ENCODE measurements at places on chromosomes 2 and 18.

DNA sequence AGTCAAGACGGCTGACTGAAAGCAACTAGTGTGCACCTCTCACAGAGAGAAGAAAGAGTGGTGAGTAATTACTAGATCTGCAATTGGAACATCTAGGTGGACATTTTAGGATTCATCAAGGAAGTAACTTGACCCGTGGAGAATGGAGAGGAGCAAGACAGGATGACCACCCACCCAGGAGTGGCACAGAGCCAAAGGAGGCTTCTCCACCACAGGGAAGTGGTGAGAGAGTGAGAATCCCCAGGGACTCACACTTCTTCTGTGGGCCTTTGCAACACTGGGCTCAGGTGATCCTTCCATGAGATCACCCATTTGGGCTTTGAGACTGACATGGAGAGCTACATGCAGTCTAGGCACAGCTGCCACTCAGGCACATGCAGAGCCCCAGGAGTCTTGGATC lies 132.8 kb upstream of the GALNT5 start:
- DNase-seq, result no peak

- no peak for DNase-seq
Observed at GRCh38 chr18:12302391-12303147, 5.5 kb upstream of the TUBB6 start.

- no peak for DNase-seq
Observed at GRCh38 chr2:9153643-9153980, 53.0 kb upstream of the ASAP2 start.

GRCh38 chr18:57748770-57749603 lies 54.1 kb downstream of the ATP8B1 start:
- no peak for DNase-seq

DNA sequence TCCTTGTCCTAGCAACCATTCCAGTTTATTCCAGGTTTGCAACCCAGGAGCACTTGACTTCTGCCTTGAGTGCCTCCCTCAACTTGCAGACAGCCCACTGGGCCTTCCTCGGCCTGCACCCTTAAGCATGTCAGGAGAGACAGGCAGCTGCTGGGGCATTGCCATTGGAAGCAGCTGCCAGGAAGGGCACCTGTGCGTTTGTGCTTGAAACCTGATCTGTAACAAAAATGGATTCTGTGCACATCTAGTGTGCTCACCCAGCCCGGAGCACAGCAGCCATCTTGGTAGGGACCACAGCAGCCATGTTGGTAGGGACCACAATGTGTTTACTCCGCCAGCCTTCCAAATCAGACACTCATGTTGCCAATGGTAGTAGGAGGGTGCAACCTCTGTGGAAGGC lies 44.3 kb upstream of the GLI2 start:
- DNase-seq, result no peak

DNA sequence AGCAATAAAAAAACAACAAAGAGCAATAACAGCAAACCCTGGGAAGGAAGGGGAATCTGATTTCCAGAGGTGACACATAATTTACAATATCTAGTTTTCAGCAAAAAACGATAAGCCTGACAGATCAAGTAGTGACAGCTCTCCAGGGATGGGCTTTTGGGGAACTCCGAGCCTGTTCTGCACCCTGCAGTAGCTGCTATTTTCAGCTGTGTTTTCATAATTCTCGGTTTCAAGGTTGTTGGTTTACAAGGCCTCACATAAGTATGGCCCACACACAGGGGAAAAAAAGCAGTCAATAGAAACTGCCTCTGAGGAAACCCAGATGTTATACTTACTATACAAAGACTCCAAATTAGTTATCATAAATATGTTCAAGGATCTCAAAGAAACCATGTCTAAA lies 67.7 kb upstream of the CTLA4 start:
- DNase-seq, result no peak

DNA sequence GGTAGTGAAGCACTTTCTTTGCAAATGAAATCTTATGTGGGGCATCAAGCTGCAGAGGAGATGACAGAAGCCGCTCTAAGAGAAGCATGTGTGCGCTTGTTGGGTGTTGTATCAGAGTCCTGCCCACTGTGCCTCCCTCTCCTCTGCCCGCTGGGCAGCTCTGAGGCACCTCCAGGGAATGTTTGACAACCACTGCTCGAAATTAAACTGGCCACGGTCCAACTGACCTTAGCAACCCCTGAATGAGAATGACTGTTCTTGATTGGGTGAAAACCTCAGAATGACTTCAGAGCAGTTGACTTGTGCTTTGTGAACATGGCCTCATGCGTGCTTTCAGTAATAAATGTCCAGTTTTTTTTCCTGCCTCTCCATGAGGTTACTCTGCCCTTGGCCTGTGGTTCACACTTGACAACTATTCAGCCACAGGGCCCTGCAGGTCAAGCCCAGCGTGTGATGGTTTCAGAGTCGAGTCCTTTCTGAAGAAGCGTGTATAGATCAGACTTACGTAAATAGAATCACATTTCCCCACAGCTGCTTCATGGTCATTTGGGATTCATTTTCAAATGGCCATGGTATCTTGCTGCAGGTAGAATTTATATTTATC lies 94.9 kb downstream of the SLC4A3 start:
- no peak for DNase-seq

DNA sequence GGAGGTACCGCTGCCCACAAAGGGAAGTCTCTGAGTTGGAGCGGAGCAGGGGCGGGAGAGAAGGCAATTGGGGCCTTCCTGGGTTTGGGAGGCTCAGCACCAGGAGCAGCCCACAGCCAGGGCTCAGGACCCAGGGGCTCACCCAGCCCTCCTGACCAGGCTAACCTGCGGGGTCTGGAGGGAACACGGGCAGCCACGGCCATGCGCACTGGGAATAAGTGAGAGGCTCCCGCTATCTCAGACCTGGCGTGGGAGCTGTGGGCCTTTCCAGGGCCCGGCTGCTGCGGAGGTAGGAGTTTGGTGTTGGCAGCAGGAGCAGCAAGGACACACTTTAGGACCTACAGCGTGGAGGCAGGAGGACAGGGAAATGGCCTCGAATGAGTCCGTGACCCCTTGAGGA lies 69.0 kb downstream of the RRM2 start:
- DNase-seq, result no peak

DNA sequence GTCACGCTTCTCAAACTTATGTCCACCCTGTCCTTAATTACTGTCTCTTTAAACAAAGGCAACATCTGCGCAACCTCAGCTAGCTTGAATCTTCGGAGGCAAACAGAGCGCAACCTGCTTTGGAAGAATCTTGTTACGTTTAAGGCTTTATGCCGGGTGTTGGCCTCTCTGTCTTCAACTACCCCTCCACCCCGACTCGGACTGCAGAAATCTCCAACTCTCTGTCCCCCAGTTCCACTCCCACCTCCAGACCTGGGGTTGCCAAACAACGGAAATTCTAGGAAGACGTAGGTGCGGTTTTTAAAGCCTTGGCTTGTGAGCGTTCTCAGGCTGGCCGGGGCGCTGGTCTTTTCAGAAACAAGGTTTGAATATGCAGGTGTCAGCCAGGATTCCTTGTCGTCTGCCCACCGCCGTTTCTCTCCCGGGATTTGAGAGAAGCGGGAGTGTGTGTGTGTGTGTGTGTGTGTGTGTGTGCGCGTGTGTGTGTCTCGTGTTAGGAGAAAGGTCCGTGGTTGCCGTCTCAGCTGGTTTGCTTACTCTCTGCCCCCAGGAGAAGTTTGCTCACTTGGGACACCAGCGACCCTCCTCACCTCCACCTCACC lies 1.1 kb upstream of the ONECUT2 start:
- no peak for DNase-seq

- DNase-seq, result no peak
Observed at GRCh38 chr18:12313530-12314245, 5.6 kb downstream of the TUBB6 start.

GRCh38 chr2:228771774-228772173 lies 499.3 kb downstream of the PID1 start:
- DNase-seq, result no peak

GRCh38 chr2:151973013-151973900 lies 125.6 kb downstream of the CACNB4 start:
- DNase-seq, result no peak

DNA sequence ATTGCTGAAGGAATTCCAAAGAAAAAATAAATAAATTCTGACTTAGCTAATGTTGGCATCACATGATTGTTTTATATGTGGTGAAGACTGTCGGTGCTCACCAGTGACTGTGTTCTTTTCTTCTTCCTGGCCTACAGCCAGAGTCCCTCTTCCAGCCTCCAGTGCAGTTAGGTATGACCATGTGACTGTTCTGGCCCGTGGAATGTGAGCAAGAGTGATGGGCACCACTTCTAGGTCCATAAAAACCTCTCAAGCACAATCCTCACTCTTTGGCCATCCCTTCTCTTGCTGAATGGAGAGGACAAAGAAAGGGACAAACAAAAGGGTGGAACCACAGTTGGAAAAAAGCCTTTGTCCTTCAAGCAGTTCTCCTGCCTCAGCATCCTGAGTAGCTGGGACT lies 39.0 kb upstream of the BMPR2 start:
- DNase-seq, result no peak

DNA sequence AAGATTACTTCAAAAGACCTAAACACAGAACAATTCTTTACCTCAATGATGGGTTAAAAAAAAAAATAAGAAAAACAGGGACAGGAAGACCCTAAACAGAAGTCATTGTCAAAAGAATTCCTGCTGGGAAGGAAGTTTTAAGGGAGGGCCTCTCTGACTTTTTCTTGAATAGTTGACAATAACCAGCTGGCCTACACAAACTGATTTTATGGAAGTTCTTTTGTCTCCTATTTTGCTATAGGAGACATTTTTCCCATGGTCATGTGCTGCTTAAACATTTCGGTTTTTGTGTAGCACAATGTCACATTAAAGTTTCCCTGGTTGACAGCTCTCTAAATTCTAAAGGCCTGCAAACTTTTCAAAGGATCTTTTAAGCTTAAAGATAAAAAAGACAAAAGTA lies 55.3 kb downstream of the RFTN2 start:
- no peak for DNase-seq

DNA sequence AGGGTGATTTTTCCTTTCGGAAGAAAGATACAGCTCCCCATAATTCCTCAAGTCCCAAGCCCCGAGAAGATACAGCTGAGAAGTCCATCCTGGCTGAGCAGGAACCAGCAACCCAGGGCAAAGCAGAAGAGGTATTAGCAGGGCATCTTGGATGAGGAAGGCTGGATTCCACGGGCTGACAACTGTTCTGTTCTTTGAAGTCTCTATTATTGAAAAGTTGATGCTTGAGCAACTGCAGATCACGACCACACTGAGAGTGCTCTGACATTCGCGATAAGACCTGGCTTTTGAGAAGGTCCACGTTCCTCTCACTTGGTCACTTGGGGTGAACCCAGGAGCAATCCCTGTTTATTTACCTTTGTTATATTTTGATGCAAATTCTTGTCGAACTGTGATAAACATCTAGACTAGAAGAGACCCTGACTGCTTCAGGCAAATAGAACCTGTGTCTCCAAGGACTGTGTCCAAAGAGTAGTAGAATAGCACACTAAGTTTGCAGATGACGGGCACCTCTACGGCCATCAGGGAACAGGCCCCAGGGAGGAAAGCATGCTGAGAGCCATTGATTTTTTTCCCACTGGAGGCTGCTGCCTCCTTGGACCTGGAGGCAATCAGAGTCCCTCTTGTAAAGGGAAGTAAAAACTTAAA lies 133.1 kb downstream of the ARL4C start:
- no peak for DNase-seq

- no peak for DNase-seq
Observed at GRCh38 chr2:83602753-83603152, 856.3 kb downstream of the SUCLG1 start.

DNA sequence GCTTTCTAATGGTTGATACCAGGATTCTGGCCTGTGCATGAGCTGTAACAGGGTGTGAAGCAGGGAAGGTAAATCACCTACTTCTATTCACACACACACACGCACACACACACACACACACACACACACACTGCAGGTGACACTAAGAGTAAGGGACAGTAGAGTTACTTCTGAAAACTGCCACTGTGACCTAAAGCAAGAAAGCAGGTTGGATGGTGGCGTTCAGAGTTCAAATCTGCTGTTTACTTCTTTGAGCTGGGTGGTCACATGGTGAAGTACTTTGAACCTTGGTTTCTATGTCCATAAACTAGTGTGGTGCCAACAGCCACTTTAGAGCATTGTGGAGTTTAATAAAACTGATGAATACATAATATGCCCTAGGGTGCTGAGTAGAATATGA lies 248.0 kb downstream of the PIEZO2 start:
- DNase-seq, result no peak

GRCh38 chr2:223725986-223726970 lies 111.1 kb downstream of the AP1S3 start:
- DNase-seq, result no peak

- DNase-seq, result no peak
Observed at GRCh38 chr2:40257340-40258134, 194.4 kb downstream of the SLC8A1 start.

- no peak for DNase-seq
Observed at GRCh38 chr2:168801961-168802858, at the start of gene NOSTRIN. Gene NOSTRIN, plus strand, starts transcription at chr2:168802637. Its CDS starts 10 bp downstream, at chr2:168802647.

DNA sequence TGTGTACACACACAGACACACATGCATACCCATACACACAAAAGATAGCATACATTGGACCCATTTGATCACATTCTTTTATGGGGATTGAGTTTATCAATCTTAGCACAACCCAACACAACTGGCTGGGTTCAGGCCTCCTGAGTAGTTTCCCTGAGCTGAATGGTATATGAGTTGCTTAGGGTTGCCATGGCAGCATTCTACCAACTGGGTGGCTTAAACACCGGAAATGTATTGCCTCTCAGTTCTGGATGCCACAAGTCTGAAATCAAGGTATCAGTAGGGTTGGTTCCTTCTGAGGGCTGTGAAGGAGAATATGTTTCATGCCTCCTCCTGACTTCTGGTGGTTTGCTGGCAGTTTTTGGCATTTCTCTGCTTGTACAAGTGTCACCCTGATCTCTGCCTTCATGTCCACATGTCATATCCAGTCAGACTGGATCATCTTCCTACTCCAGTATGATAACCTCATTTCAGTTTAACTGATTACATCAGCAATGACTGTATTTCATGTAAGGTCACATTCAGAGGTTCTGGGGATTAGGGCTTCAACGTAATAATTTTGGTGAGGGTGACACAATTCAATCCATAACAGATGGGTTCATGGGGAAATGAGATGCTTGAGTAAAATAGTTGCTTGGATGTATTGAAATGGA lies 212.7 kb downstream of the KCNE4 start:
- DNase-seq, result no peak

GRCh38 chr2:119897736-119898395 lies 115.0 kb upstream of the EPB41L5 start:
- no peak for DNase-seq

GRCh38 chr2:64979744-64980143 lies 9.5 kb upstream of the SLC1A4 start:
- DNase-seq, result no peak

GRCh38 chr2:232449964-232450363 lies 6.0 kb upstream of the ALPI start:
- DNase-seq, result no peak

GRCh38 chr18:60358516-60358915 lies 14.1 kb downstream of the MC4R start:
- DNase-seq, result no peak

DNA sequence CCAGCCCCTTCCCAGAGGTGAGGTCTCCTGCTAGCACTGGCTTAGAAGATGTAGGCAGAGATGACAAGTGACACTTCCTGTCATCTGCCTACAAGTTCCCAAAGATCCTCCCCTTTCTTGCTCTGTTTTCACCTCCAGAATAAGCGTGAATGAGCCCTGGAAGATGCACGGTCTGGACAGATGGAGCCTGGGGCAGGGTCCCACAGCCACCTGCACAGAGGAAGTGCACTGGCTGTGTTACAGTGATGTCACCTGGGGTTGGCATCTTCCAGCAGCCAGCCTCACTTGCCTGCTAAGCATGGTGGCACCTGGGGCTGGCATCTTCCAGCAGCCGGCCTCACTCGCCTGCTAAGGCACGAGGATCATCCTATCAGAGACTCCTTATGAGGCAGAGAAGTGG lies 32.3 kb downstream of the TMEM18 start:
- no peak for DNase-seq
